ENCODE measurements at places on chromosomes 13 and 19.

- no peak for DNase-seq
Observed at GRCh38 chr13:78045916-78046315, 127.3 kb upstream of the EDNRB start.

DNA sequence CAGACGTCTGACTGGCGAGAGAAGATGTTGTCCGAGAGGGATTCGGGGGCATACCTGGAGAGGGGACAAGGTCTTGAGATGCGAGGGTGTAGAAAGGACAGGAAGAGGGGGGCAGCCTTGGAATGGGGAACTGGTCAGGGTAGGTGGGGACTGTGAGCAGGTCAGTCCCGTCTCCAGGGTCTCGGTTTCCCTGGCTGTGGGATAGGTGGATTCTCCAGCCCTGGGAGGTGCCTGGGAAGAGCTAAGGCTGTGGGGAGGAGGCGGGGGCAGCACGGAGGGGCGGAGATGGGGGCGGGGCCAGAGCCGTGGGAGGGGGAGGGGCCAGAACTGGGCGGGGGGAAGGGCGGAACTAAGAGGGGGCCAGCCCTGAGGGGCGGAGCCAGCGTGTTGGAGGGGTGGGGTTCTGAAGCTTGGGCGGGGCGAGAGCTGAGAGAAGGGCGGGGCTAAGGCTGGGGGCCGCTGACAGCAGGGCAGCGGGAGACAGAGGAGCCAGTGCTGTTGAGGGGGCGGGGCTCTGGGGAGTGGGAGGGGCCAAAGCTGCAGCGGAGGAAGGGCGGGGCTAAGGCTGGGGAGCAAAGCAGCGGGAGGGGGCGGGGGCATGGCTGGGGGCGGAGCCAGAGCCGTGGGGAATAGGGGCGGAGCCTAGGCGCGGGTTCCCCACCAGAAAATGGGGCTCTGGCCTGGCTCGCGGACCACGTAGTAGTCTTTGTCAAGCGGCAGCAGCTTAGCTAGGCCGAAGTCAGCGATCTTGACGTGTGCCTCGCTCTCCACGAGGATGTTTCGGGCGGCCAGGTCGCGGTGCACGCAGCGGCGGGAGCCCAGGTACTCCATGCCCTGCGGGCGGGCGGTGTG, 9.5 kb upstream of the INSL3 start:
- no peak for DNase-seq

- DNase-seq: no peak
Observed at GRCh38 chr13:90374168-90374567, 973.3 kb upstream of the MIR17HG start.

- no peak for DNase-seq
Observed at GRCh38 chr19:11495885-11496284, 9.8 kb downstream of the ZNF653 start.

GRCh38 chr19:58325311-58326022, 1.3 kb upstream of the ZSCAN22 start:
- DNase-seq: peak; percentile 66

GRCh38 chr13:20159646-20160305, 1.1 kb downstream of the GJA3 start:
- DNase-seq: no peak

- DNase-seq: no peak
Observed at GRCh38 chr13:59547950-59548349, 615.8 kb downstream of the DIAPH3 start.

DNA sequence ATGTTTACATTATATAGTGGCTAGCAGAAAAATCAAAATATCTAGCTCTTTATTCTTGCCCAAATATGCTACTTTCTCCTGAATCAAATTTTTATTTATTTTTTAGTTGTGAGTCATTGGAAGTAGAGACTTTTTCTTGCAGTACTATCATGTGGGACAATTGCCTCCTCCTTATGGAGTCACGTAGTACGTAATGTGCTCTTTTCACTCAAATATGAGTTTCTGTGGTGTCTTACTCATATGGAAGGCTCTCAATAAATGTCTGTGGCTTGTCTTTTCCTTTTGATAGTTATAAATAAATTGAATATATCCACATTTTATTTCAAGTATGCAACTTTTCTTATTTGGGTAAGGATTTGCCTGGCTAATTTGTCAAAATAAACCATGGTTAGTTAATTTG, 1411.0 kb upstream of the SLC10A2 start:
- DNase-seq: peak; percentile 39

DNA sequence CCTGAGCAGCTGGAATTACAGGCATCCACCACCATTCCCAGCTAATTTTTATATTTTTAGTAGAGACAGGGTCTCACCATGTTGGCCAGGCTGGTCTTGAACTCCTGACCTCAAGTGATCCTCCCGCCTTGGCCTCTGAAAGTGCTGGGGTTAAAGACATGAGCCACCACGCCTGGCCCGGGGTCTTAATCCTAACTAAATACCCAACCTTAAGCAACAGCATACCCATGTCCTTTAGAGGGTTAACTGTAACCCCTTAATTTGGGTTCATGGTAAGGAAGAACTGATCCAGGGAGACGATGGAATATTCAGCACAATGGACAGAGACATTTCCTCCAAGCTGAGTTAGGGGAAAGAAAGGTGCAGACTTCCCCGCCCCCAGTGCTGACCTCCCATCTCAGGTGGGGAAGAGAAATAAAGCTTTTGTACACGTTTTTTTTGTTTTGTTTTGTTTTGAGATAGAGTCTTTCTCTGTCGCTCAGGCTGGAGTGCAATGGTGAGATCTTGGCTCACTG, 8.7 kb upstream of the GALP start:
- DNase-seq: no peak

GRCh38 chr13:92379371-92379770, 847.2 kb upstream of the GPC6 start:
- no peak for DNase-seq

DNA sequence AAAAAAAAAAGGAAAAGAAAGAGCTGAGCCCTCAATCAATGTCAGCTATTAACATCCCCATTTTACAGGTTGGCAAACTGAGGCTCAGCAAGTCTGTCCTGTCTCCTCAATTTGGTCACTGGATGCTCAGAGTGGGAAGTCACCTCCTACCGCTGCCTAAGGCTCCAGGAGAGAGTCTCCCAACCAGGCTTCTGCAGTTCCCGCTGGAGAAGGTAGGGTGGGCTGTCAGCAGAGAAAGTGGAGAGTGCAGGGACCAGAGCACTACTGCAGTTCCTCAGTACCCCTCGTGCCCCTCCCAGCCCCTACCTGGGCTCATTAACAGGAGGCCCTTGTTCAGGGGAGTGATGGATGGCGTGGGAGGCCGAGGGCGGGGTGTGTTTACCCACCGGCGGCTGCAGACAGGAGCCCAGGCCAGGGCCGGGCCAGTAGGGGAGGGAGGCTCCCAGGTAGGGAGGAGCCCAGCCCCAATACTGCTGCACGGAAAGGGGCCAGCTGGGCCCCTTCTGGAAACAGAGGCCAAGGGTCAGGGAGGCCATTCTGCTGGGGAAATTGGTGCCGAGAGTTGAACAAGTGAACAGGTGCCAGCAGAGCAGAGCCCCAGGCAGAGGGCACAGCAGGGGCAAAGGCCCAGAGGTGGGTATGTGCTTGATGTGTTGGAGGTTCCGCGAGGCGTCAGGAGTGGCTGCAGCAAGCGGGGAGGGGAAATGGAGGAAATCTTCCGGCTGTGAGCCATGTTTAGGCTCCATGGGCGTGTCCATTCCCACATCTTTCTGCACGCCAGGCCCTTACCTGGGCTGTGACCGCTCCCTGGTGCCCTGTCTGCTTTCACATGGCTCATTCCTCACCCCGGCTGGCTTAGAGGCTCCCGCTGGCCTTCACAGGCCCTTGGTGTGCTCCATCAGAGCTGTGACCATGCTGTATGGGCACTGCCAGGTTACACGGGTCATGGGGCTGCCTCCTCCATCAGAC, 7.6 kb upstream of the COMP start:
- DNase-seq: no peak

DNA sequence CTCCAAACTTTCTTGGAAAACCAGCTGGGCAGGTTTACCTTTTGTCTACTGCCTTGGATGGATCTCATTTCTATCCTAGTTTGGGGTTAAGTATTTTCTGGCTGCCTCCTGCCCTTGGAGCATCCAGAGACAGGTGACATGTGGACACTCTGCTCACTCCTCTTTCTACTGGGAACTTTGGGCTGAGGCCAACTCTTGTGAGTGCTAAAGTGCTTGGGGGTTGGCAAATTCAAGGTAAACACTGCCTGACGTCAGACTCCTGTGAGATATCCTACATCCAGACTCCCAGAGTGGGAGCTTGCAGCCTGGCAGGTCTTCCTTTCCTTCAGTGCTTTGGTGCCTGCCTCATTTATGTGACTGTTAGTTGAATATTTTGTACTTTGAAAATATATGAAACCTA, 388.1 kb downstream of the KCNRG start:
- DNase-seq: no peak

DNA sequence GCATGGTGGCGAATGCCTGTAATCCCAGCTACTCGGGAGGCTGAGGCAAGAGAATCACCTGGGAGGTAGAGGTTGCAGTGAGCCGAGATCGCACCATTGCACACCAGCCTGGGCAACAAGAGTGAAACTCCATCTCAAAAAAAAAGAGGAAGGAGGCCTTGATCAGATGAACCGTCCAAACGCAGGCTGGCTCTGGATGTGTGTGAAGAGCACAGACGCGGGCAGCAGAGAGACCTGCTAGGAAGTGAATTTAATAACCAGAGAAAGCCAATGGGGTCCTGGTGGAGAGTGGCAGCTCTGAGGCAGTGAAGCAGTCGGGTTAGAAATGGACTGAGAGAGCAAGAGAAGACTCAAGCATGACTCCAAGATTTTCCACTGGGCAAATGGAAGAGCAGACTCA, 136.5 kb downstream of the RNF17 start:
- no peak for DNase-seq

DNA sequence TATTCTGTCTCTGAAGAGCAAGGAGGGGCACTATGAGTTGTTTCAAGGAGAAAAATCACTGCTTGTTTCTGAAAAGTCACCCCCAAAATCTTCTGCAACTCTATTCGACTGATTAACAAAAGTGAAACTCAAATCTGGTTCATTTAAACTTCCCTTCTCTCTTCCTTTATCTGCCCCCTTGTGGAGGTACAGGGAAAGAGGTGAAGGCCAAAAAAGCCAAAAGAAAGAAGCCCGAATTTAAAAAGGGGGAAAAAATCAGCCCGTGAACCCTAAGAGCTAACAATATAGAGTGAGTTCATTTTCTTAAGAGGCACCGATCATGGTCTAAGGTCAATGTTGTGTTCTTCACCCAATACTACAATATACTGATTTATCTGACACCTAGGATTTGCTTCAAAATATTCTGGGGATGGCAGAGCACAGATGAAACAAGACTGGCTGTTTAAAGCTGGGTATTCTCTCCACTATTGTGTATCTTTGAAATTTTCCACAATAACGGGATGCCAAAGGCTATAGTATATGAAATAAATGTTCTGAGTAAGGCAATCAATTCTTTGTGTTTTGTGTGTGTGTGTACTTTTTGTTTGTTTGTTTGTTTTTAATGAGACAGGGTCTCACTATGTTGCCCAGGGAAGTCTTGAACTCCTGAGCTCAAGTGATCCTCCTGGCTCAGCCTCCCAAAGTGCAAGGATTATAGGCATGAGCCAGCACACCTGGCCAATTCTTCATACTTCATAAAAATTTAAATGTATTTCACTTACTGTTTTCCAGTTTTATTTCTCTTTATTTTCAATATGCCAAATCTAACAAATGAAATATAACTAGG, 55.0 kb upstream of the EEF1AKMT1 start:
- DNase-seq: peak; percentile 45

DNA sequence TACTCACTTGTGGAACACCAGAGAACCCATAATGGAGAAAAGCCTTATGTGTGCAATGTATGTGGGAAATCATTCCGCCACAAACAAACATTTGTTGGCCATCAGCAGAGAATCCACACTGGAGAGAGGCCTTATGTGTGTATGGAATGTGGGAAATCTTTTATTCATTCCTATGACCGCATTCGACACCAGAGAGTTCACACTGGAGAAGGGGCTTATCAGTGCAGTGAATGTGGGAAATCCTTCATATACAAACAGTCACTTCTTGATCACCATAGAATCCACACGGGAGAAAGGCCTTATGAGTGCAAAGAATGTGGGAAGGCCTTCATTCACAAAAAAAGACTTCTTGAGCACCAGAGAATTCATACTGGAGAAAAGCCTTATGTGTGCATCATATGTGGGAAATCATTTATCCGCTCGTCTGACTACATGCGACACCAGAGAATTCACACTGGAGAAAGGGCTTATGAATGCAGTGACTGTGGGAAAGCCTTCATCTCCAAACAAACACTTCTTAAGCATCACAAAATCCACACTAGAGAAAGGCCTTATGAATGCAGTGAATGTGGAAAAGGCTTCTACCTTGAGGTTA, 10.9 kb downstream of the ZNF549 start:
- DNase-seq: no peak

DNA sequence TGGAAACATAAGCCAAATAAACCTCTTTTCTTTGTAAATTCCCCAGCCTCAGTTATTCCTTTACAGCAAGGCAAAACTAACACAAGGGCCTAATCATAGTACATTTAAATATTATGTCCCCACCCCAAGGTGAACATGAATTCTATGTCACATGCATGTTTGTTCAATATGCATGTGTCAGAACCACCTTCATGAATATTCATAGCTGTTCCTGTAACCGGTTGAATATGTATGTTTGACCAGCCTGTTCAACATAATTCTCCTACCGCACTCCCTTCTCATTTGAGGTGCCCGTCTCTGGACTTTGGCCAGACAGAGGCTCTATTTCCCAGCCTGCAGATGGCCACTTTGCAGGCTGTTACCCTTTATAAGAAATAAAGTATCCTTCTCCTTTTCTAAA, 769.4 kb upstream of the SLITRK1 start:
- no peak for DNase-seq

DNA sequence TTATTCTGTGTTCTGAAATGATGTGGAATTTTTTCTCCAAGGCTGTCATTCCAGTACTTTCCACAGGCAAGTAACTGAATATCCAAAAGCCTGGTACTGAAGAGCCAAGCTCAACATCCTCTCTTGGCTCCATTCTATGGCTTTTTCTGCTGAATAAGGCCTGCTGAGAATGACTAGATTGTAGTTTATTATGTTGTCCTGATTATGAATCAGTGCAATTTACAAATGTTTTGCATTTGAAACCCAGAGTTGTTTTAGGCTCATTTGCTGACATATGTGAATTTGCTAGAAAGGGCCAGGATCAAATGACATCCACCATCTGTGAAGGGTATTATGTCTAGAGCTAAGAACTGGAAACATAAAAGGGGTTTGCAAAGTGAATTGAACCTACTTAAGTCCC, 596.6 kb downstream of the KCTD12 start:
- DNase-seq: no peak

DNA sequence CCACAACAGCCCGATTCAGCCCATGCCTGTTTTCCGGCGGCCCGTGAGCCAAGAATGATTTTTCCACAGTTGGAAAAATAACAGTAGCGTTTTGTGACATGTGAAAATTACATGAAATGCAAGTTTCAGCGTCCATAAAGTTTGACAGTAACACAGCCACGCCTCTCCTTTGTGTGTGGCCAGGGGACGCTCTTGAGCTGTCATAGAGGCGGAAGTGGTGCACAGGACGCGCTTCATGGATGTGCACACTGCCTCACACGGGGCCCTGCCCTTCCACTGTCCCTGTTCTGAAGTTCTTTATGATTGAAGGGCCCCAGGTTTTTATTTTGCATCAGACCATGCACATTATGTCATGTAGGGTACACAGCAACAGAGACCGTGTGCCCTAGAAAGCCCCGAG, 12.4 kb upstream of the ELAVL1 start:
- no peak for DNase-seq

GRCh38 chr19:2727640-2727944, 6.4 kb upstream of the DIRAS1 start:
- DNase-seq: peak; percentile 59
